Activated CD4-positive, alpha-beta memory T cell treated with anti-CD3 and anti-CD28 coated beads, Interleukin-2, amount 10 ng/mL, durations not matched to agents 7 days and 5 days (primary cell): ENCODE measurements at places on chromosomes 6 and 20.

DNA sequence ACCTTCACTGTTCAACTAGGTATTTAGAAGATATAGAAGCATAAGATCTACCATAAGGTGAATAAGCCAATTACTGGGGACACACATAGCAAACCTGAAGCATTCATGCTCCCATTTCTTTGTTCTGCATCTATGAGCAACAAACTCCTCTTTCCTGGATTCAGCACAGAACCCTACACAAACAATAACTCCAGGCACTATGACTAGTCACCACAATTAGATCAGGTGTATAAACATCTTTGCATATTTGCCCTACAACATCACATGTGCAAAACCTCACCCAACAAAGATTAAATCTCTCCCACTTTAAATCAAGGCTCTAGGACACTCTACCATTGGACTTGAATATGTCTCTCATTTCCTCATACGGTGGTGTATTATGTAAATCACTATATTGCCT is 652.3 kb downstream of the EPHA7 start:
- no peak for DNase-seq

DNA sequence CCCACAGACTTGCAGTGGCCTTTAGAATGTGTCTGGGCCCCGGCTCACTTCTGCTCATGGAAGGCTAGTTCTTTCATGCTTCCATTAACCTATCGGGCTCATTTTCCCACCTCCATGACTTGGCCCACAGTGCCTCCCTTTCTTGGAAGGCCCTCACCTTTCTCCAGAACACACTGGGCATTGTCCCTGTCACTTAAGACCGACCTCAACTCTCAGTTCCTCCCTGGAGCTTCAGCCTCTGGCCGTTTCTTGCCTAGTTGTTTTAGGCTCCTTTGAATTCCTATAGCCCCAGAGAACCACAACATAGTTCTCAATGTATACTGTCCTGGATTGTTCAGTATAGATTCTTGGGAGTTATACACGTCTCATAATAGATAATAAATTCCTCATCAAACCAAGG is 19.3 kb upstream of the TNFAIP3 start:
- DNase-seq: no peak

GRCh38 chr6:33207552-33208090 is 679 bp upstream of the RING1 start:
- DNase-seq: no peak

DNA sequence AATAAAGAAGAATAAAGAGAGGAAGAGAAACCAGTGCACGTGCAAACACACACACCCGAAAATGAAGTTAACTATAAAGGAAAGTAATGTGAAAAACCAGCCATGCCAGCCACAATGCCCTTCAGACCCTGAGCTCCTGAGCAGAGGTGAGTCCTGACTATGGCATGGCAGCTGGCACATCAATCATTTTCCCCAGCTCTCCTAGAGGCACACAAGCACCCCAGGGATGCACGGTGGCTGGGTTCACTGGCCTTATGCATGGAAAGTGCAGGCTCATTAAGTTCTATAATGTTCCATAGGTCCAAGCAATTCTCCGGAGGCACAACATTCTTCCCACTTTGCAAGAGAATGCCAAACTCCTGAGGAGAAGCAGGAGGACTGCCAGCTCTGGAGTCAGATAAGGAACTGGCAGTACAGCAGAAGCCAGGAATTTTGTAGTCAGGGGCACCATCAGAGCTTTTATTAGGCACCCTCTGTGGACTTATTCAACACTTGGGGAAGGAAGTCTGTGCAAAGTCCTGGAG is 175.0 kb upstream of the PRDM1 start:
- no peak for DNase-seq

DNA sequence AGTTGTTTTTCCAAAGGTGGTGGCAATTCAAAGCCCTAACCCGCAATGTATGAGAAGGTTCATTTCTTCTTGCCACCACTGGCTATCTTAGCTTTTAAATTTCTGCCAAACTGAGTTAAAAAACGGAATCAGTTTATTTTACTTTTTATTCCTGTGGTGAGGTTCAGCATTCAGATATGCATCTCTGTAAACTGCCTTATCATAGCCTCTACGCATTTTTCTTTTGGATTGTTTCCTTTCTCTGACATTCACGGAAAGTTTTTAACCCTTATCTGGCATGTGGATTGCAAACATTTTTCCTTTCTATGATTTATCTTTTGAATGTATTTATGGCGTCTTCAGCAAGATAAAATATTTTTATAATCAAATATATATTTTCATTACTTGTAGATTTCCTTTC is 37.7 kb downstream of the AK9 start:
- DNase-seq: no peak

GRCh38 chr6:2020909-2021308 is 224.5 kb downstream of the GMDS start:
- DNase-seq: no peak

DNA sequence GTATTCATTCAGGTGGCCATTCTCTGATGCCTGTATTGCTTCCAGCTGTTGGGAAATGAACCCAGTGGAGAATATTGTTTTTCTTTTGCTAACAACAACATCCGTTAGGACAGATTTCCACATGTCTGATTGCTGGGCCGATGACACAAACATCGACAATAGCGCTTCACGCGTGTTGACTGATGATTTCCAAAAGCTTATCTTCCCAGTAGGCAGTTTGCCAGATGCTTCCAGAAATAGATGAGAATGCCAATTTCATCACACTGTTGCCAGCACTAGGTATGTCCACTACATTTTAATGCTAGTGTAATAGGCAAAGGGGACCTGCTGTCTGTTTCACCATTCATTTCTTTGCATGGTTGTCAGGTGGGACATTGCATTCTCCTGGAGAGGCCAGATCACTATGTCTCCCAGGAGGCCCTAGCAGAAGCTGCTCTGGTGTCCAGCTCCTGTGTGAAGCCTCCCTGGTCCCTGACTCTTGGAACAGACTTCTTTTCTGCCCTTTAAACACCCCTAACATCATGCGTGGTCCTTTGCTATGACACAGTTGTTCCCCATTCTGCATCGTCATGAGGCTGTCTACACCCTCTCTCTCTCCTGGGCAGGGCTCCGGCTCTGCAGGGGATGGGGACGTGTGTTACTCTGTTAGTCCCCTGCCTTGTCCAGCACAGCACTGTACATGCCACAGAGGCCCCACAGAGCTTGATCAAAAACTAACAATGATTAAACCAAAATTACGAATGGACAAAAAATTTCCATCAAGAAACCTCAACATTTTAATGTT is 181.6 kb downstream of the CDH26 start:
- DNase-seq: no peak

DNA sequence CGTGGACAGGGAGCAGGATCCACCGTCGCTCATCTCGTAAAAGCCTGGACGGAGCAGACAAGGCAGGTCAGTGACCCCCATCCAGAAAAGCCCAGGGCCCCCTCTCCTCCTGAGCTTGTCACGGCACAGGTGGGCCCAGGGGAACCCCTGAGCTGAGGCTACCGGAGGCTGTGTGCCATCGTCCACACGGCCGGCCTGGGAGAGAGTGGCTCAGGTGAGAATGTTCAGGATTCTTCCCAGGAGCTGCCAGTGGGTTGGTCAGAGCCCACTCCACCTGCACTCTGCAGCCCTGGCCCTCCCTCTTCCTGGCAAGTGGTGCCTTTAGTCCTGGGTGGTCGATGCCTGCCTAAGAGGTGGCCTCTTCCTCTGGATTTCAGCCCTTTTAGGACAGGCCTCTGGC is 9.2 kb downstream of the DACT2 start:
- DNase-seq: no peak

- DNase-seq: no peak
Measured at GRCh38 chr6:132161283-132161682, 210.1 kb upstream of the CCN2 start.

DNA sequence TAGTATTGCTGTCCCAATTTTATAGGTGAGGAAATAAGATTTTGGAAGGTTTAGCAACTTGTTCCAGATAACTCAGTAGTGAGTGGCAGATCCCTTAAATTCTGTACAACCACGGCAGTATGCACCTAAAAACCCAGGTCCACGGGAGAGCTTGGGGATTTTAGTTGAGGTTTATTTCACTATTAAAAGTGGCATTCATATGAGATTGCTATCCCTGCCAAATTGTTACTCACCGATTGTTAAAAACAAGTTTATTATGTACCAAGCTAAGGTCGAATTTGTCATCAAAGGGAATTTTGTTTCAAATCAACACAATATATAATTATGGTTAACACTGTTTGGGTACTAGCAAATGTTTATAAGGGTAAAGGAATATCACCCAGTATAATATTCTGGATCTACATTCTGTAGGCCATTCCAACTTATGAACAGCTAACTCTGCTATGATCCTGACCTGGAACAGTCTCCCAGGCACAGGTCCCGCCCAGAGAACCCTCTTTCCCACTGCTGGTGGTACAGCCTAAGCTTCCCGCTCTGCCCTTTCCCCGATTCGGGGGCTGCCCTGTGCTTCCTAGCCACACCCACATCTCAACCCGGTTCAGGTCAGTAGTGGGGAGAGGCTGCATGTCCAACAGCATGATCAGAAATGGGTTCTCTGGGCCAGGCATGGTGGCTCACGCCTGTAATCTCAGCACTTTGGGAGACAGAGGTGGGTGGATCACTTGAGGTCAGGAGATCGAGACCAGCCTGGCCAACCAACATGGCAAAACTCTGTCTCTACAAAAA is 24.9 kb downstream of the GPLD1 start:
- DNase-seq: no peak

DNA sequence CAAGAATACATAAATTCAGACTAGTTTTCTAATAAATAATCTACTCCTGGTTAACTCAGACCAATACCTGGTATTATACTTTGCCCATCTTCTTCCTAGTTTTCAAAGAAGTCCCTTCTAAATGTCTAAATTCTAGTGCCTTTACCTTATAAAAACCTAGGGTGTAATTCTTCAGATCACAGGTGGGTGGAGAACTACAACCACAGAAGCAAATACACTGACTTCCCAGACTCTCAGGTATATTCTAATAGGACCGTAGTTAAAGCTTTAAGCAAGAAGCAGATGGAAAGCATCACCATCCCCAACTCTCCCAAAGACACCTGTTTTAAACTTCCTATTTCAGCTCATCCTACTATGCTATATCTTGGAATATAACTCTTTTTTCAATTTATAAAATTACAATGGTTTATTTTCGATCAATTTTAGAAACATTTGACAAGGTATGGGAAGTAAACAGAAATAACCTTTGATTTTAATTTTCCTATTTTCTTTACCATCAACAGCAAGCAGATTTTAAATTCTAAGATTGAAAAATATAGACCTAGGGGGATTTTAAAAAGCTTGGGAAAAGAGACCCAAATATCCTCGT is 15.8 kb downstream of the MAN1A1 start:
- DNase-seq: no peak

DNA sequence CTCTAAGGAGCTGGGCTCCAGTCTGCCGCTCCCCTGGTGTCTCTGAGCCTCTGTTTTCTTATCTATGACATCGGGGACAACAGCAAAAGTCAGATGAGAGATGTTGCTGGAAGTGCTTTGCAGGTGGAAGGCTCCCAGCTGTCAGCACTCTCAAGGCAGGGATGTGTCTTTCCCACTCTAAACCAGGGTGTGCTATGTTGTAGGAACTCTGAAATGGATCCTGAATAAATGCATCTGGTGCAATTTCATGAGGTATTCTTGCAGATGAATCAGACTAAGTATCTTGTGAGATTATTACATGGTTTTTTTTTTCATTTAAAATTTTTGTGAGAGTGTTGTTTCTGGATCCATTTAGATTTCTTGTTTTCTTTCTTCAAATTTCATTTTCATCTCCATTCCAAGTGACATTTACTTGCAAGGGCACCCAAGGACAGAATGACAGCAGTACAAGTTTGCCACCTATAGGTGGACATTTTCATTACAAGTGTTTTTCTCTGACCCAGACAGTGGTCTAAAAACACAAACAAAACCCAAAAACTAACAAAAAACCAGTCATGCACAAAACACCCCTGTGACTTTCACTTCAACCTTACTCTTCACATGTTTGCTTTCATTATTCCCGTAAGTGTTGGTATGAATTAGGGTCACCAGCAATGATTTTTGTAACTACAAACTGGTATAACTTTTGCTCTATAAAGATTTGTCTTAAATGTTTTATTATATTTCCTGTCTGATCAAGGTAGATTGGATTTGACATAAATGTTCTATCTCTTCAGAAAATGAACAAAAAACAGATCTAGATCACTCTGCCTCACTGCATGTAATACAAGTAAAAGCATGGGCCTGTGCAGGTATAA is 14.7 kb upstream of the SIM1 start:
- no peak for DNase-seq
